Tracheal epithelial cell (primary cell): ENCODE measurements at places on chromosomes 1 and 21. TPM values are rescaled to one million over a fixed set of nuclear protein-coding genes. Genes with fewer than 3 reads are reported as not detected.

Gene C1orf53
- total RNA-seq: 1.7 and 3.2 TPM in 2 replicates

Gene KRTAP13-2
- not detected in 2 replicates for total RNA-seq

Gene SYCP1
- total RNA-seq: not detected in 2 replicates

Gene SYNC
- 8.3 and 18.8 TPM in 2 replicates for total RNA-seq

Gene TMEM61
- 1.7 and 9.0 TPM in 2 replicates for total RNA-seq

Gene SLC35A3
- 27.7 and 33.2 TPM in 2 replicates for total RNA-seq

Gene DYRK3
- total RNA-seq: 15.2 and 32.6 TPM in 2 replicates

Gene SEC16B
- 0.21 and 0.96 TPM in 2 replicates for total RNA-seq

Gene ELAPOR1
- total RNA-seq: under 0.01 and 0.24 TPM in 2 replicates

Gene MMEL1
- total RNA-seq: 0.96 TPM in 1 of 2 replicates, not detected in the other

Gene ADAMTSL4
- total RNA-seq: 2.4 and 3.0 TPM in 2 replicates

Gene ATP1B1
- total RNA-seq: 37.5 and 43.9 TPM in 2 replicates

Gene FCRL5
- not detected in 2 replicates for total RNA-seq

Gene TGFBR3
- total RNA-seq: 0.72 and 1.7 TPM in 2 replicates

Gene SERPINC1
- 0.24 TPM in 1 of 2 replicates, not detected in the other for total RNA-seq
